ENCODE measurements at places on chromosomes 16 and 17. TPM values are rescaled to one million over a fixed set of nuclear protein-coding genes. Genes with fewer than 3 reads are reported as not detected.

The IRX5 gene
- polyA plus RNA-seq: not detected

The PVALEF gene
- polyA plus RNA-seq: not detected

The KCNH4 gene
- polyA plus RNA-seq: not detected

DNA sequence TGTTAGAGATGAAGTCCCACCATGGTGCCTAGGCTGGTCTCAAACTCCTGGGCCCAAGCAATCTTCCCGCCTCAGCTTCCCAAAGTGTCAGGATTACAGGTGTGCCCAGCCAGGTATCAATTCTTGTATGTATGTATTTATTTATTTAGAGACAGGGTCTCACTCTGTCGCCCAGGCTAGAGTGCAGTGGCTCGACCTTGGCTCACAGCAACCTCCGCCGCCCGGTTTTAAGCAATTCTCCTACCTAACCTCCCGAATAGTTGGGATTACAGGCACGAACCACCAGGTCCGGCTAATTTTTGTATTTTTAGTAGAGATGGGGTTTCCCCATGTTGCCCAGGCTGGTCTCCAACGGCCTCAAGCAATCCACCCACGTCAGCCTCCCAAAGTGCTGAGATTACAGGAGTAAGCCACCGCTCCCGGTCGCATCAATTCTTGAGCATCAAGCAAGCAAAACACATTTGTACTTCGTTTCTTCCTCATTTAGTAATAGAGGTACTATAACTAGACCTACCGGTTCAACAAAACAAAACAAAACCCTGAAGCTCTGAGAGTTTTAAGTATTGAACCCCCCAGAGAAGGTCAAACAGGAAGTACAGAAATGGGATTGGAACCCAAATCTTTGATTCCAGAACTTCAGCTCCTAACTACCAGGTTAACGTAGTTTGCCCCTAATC lies 1.0 kb upstream of the ZNF500 start:
- DNase-seq: no peak

DNA sequence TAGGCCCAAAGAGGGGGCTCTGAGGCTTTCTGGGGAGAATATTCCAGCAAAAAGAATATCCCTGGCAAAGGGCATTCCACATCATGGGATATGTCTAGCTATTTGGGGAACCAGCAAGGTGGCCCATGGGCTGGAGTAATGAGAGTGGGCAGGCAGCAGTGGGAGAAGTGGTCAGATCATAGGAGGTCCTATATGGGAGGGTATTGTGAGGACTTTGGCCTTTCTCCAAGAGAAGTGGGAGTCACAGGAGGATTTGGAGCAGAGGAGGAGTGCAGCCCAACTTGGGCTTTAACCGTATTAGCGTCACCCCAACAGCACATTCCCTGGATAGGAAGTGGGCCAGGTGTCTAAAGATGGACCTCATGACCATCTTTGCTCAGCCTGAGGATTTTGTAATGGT lies 151.4 kb downstream of the ENGASE start:
- no peak for DNase-seq

DNA sequence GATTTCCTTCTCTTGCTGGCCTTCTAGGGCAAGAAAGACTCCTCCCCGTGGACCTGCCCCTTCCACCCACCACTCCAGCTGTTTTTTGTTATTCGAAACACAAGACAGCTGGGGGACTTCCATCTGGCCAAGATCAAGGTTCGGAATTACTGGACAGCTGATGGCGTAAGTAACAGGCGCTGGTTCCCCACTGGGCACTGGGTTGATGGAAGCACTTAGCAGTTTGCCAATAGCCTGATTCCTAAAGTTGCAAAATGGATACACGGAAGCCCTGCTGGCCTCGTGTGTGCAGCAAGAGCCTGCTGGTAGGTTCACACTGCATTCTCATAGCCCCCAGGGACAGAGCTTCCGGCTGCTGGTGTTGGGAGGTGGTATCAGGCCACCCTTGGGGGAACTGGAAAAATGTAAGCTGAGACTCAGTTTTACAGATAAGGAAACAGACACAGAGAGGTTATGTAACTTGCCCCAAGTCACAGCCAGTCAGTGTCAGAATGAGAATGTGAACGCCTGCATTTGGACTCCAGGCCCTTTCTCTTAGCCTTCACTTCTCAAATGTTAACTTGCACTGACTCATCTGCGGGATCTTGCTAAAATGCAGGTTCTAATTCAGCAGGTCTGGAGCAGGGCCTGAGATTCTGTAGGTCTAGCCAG lies 171.7 kb downstream of the KATNIP start:
- DNase-seq: no peak

DNA sequence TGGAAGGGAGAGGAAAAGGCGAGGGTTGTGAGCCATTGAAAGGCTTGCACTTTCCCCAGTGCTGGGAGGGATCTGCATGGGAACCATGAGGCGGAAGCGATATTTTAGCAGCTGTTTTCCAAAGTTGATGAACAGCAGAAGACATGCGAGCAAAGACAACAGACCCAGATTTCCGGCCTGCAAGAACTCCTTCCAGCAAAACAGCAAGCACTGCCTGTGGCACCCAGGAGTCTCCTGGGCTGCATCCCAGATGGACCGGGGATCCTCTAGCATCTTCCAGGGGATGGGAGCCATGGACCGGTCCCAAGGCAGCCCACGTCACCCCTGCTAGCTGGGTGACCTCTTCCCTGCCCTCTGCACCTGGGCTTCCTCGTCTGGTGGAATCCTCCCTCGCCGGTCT lies 162.8 kb downstream of the IRF8 start:
- DNase-seq: no peak

DNA sequence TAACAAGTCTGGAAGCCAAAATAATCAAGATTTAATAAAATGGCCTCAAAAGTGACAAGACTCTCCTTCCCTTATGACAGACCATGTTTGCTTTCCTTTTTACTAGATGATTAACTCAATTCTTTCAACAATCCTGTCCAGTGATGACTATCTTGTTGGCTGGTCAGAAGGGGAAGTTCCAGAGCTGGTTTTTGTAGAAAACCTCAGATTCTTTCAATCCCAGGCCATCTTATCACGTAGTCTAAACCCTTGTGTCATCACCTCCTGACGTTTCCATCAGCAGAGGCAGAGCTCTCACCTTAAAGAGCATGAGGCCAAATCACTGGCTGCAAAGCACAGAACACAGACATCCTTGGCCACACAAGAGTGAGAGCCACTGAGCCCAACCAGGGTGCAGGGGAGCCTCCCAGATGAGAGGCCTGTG lies 125.3 kb downstream of the ANKRD11 start:
- DNase-seq: no peak

DNA sequence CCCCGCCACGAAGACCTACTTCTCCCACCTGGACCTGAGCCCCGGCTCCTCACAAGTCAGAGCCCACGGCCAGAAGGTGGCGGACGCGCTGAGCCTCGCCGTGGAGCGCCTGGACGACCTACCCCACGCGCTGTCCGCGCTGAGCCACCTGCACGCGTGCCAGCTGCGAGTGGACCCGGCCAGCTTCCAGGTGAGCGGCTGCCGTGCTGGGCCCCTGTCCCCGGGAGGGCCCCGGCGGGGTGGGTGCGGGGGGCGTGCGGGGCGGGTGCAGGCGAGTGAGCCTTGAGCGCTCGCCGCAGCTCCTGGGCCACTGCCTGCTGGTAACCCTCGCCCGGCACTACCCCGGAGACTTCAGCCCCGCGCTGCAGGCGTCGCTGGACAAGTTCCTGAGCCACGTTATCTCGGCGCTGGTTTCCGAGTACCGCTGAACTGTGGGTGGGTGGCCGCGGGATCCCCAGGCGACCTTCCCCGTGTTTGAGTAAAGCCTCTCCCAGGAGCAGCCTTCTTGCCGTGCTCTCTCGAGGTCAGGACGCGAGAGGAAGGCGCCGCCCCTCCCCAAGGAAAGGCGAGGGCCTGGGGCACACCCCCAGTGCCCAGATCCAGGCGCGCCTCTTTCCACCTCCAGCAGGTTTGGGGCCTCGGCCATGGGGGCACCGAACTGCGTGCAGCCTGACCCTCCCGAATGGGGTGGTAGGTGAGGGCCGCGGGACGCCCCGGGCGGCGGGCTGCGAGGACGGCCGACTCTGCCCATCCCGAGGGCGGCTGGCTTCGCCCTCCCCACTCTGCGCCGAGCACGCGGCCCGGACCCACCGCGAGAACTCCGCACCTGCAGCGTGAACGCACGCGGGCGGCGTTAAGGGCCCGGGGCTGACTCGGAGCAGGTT lies 664 bp downstream of the HBQ1 start:
- peak; percentile 78 for DNase-seq

DNA sequence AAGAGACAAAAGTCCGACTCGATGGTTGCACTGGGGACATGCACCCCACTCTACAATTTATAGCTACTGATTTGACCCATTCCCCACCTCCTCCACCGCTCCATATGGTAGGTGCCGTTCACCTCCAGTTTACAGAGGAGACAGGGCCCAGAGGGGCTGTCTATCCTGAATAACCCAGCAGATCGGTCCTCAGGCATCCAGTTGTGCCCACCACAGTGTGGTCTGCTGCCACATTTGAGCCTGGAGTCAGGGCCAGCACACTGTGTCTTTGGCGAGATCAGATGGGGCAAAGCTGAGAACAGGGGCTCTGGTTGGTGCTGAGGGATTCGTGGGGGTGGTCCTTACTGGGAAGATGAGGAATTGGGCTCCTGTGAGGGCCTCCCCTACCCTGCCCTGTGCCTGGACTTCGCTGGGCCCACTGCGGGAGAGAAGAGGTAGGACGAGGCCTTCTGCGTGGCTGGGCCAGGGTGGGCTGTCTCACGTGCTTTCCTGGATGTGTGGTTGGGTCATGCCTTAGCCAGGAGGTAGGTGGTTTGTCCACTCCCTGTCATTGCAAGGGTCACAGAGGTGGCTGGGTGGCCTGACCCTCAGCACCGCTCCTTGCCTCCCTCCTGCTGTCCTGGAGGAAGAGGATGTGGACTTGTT lies 2.8 kb downstream of the ADCY7 start:
- peak; percentile 43 for DNase-seq

- no peak for DNase-seq
Measured at GRCh38 chr16:6308176-6308575, 1024.5 kb upstream of the RBFOX1 start.

DNA sequence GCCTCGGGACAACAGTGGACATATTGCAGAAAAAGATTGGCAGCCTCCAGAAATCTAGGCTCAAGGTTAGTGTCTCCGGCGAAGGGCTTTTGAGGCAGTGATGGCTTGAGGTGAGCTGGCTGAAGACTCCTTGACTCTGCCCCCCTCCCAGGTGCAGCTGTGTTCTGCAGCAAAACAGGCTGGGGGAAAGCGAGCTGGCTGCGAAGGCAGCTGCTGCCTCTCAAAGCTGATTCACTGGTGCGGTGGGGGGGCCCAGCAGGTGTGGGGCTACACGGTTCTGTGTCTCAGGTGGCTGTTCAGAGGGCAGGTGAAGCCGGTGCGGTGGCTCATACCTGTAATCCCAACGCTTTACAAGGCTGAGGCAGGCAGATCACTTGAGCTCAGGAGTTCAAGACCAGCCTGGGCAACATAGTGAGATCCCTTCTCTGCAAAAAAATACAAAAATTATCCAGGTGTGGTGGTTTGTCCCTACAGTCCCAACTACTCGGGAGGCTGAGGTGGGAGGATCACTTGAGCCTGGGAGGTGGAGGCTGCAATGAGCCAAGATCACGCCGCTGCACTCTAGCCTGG lies 22.9 kb downstream of the C16orf96 start:
- no peak for DNase-seq

DNA sequence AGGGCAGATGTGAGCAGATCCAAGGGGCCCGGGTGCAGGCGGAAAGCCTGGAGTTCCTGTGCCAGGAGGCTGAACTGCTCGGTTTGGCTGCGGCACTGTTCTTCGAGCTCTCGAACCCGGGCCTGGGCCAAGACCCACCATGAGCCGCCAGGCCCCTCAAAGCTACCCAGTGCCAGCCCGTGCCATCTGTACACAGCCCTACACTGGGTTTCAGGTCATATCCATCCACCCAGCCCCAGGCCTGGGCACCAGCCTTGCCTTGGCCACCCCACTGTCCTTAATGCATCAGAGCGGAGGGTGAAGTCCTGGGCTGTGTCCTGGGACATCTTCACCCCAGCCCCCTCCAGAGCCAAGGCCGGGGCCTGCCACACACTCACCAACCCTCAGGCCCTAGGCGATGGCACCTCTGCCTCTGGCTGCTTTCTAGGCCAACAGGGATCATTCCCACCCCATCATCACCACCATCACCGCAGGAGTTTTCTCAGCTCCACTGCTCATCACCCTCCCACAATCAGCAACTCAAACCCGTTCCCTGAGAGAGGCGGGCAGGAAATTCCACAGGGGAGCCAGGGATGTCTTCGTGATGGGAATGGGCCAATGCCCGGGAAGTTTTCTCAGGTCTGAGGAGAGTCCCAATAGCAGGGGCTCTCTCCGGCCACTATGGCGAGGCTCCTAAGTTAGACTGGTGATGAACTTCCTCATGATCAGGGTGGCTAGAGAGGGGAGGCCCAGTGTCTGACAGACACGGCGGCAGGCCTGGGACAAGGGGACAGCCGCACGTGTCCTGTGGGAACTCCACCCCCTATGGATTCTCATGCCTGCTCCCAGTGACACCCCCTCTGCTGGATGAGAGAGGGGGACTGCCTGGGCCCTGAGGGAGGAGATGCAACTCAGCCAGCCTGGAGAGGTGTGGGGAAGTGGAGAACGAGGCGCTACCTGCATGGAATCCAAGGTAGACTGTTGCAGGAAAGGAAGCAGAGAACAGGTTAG lies 9.1 kb downstream of the TSPOAP1 start:
- DNase-seq: peak; percentile 44

GRCh38 chr16:73717266-73717974 lies 579.2 kb upstream of the PSMD7 start:
- DNase-seq: no peak

- no peak for DNase-seq
Measured at GRCh38 chr16:14569213-14569612, 60.8 kb downstream of the PARN start.

DNA sequence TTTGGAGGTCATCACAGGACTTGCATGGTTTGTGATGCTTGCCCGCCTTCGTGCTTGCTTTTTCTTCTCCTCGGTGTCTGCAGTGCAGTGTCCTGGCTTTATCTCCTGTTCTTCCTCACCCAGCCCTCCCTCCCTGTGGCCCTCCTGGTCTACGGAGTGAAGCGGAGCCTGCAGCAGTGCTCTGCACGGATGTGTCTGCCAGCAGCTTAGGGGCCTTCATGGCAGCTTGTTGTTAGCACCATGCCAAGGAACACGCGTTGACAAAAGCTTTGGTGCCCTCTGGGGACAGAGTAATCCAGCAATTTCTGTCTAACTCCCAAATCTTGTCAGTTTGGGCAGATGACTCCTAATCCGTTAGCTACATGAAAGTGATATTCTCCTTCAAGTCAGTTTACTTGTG lies 9.9 kb downstream of the DHODH start:
- no peak for DNase-seq

DNA sequence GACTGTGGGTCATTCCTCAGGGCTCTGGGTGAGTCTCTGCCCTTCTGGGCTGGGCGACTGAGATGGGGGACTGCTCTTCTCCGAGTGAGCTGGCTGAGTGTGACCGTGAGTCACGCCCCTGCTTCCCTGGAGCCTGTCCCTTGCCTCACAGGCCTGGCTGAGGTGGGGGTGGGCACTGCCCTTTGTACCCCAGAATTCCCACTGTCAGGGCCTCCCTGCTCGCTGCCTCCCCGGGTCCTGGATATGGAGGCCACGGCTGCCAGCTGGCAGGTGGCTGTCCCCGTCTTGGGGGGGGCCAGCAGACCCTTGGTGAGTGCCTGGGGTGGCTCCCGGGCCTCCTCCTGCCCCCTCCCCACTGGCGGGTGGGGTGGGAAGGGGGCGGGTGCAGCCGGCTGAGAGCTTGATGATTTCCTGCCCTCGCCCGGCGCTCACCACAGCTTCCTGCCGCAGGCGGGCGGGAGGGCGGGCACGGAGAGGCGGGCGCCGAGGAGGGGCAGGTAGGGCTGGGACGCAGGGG lies at the start of gene LAT:
Gene LAT (plus strand): TSS at position 434 of the 517 bp plus-strand sequence. CDS start 366 bp downstream, outside the sequence.
- peak; percentile 71 for DNase-seq

GRCh38 chr16:88353691-88354090 lies 29.1 kb upstream of the ZNF469 start:
- DNase-seq: no peak

Measured in CD8-positive, alpha-beta memory T cell (primary cell).